ENCODE measurements at places on chromosomes 1 and 21. TPM values are rescaled to one million over a fixed set of nuclear protein-coding genes. Genes with fewer than 3 reads are reported as not detected.

Gene IL20
- total RNA-seq: not detected

Gene OR2T11
- total RNA-seq: not detected

Gene SLC44A5
- total RNA-seq: 0.31 TPM

Gene DNASE2B
- not detected for total RNA-seq

Gene IGSF9
- 1.8 TPM for total RNA-seq

Gene LYST
- total RNA-seq: 82.7 TPM

Gene SPATA1
- 3.2 TPM for total RNA-seq

Gene LGR6
- 1.3 TPM for total RNA-seq

Gene LINGO4
- total RNA-seq: 0.40 TPM

Gene GUK1
- 256 TPM for total RNA-seq

Gene AJAP1
- total RNA-seq: 0.20 TPM

Gene UBL4B
- not detected for total RNA-seq

Gene SHISA4
- total RNA-seq: 15.8 TPM

Gene ADGRL4
- 16.1 TPM for total RNA-seq

Gene PLA2G2E
- not detected for total RNA-seq

Gene IL19
- total RNA-seq: 0.12 TPM

Gene RAB7B
- 16.2 TPM for total RNA-seq

Gene WNT9A
- total RNA-seq: 5.5 TPM

Gene TRPM2
- total RNA-seq: 5.9 TPM

Gene LCE2B
- total RNA-seq: not detected

Gene TMEM51
- 7.7 TPM for total RNA-seq

Gene MPZL1
- total RNA-seq: 116 TPM

Gene ARHGAP29
- total RNA-seq: 43.5 TPM

Gene FCRL1
- total RNA-seq: 3.4 TPM

Gene ERICH3
- total RNA-seq: 17.3 TPM

Gene CAMK2N1
- total RNA-seq: 32.5 TPM

Data from lung (tissue), 17 donors.